Thoracic aorta endothelial cell (primary cell): ENCODE measurements at places on chromosomes 12 and 14. TPM values are rescaled to one million over a fixed set of nuclear protein-coding genes. Genes with fewer than 3 reads are reported as not detected.

Gene WNT1
- not detected in 2 replicates for total RNA-seq

Gene RIMKLB
- total RNA-seq = 77.1 and 105 TPM in 2 replicates

Gene CACNA2D4
- 0.13 and 0.43 TPM in 2 replicates for total RNA-seq

Gene TEAD4
- total RNA-seq = 37.6 and 51.3 TPM in 2 replicates

Gene KRT77
- not detected in 2 replicates for total RNA-seq

Gene GZMB
- total RNA-seq = not detected in 2 replicates

Gene APOF
- total RNA-seq = not detected in 2 replicates

Gene MAGOHB
- 31.6 and 36.4 TPM in 2 replicates for total RNA-seq
